Astrocyte (in vitro differentiated cells and primary cell): ENCODE measurements at places on chromosomes 13 and 19.

DNA sequence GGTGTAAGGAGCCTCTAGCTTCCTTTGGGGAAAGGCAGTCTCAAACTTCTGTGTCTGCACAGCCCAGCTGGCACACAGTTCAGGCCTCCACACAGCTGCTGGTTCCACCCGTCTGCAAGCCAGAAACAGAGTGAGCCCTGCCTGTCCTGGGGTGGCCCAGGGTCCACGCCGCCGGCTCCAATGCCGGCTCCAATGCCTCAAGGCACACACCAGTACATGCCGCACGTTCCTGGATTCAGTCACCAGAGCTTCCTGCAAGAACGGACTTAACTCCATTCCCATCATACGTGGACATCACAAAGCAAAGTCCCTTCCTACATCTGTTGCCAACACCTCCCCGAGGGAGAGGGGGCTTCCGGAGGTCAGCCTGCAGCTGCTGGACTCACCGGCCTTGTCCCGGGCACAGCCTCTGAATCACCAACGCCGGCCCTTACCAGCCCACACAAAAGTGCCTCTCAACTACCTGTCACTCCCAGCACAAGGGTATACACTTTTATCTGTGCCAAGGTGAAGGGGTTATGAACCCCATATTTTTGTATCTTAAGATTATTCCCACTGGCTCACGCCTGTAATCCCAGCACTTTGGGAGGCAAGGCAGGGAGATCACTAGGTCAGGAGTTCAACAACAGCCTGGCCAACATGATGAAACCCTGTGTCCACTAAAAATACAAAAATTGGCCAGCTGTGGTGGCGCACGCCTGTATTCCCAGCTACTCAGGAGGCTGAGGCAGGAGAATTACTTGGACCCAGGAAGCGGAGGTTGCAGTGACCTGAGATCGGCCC is 8.5 kb downstream of the SH3GL1 start:
- DNase-seq, result peak; percentile 82

DNA sequence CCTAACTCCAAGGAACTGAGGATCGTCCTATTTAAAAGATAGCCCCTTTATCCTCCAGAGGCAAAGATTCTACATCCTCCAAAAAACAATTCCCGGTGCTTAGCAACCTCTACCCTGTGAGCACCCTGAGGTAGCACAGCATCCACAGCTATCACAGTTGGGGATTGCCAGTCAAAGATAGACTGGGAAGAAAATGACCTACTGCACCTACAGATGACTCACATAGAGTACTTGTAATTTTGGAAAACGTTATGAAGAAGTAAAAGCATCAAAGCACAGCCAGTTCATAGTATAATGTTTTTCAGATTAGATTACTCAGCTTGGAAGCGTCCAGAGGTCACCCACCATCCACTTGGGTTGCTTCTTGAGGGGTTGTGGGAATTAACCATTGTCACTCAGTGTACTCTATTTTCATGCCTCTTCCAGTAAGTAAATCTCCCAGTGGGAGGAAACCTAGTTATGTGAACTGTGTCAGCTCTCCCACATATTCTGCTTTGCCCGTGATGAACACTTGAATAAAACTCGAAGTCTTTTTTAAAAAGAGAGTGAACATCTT is 8.9 kb upstream of the FAM124A start:
- DNase-seq, result peak; percentile 42

DNA sequence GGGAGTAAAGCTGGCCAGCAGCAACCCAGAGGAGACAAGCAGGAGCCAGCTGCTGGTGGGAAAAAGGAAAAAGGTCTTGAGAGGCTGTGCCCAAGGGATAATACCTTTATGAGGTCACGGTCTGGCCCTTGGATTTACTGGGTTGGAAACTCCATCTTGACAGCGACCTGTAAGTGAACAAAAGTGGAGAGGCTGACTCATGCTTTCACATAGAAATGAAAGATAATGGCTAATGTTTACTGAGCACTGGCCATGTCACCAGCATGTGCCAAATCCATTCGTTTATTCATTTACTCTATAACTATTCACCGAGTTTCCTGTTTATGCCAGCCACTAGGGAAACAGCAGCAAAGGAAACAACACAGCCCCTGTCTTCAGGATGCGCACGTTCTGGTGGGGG is 4.7 kb downstream of the VRK3 start:
- DNase-seq, result peak; percentile 25

- no peak for DNase-seq
These were observed 1687.5 kb downstream of the EFNB2 start for GRCh38 chr13:104847922-104848321.

- DNase-seq, result peak; percentile 10
These were observed 2.0 kb downstream of the ZNF431 start for GRCh38 chr19:21143854-21144253.

DNA sequence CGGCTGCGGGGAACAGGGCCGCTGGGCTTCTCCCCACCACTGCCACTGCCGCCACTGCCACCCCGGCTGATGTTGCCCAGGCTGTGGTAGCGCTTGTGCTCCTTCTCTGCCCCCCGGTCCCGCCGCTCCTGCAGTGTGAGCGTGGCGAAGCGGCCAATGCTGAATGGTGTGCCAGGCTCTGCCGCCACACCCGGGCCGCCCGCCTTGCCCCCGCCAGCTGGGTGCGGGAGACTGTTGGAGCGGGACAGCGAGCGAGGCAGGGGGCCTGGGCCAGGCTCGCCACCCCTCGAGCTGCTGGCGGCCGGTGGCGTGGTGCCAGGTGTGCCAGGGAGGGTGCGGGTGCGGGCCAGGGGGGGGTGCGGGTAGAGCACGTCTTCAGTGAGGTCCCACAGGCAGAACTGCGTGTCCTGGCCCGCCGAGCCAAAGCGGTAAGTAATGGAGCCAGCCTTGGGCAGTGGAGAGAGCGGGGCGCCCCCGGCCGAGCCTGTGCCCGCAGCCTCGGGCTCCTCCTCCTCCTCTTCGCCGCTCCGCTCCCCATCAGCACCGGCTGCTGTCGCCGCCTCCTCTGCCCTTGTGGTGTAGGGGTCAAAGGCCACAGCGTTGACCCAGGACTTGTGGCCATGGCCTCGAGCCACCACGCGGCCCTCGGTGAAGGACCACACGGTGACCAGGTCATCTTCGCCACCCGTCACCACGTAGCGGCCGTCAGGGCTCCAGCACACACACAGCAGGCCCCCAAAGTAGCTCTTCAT is 3.7 kb upstream of the DMPK start:
- DNase-seq, result no peak

GRCh38 chr13:80177327-80177726 is 163.6 kb downstream of the SPRY2 start:
- peak; percentile 32 for DNase-seq

DNA sequence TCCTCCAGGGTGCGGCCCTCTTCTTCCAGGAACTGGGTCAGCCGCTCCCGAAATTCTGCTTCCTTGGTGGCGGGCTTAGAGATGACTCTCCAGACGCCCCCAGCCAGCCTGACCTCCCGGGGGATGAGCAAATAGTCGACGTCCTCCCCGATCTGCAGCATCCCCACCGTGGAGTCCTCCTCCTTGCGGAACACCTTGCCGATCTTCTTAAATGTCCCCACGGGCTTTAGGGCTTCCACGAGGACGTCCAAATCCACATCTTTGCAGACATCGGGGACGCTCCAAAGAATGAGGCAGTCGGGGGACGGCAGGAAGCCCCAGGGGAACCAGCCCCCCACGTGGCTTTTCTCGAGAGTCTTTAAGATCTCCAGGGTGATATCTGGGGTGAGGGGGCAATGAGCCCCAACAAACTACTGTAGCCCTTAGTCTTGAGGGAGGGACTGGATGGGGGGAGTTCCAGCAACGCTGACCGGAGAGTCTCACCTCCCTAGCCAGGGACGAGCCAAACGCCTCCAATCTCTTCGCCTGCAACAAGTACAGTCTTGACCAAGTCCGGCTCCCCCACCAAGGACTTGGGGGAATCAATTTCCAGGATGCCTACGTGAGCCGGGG is 608 bp downstream of the CCDC8 start:
- no peak for DNase-seq

GRCh38 chr13:114067886-114068651 is 64.4 kb downstream of the RASA3 start:
- DNase-seq, result no peak

DNA sequence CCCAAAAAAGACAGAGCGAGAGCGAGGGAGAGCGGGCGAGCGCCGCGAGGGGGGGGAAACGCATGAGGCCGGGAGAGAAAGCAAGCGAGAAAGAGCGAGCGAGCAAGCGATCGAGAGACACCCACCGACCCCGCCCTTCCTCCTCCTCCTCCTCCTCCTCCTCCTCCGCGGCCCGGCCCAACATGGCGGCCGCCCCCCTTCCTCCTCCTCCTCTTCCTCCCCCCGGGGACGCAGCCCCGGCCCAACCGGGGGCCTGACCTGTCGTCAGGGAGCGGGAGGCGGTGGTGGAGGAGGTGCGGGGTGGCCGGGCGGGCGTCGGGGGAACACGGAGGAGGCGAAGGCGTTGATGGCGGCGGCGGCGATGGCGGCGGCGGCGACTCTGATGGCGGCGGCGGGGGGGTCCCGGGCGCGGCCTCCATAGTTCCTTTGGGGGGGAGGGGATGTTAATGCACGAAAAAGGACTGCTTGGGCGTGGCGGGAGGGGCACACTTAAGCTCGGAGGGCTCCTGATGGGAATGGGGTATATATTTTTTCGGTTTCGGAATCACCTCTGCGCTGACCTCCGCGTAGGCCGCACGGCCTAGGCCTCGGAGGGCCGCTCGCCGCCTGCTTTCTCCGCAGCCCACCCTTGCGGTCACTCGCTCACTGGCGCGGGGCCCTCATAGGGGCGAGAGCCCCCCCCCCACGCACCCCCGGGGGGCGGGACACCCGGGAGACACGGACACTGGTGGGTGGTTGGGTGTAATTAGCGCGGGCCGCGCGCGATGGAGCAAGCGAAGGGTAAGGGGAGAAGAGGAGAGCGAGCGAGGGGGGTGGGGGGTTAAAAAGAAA is 1.2 kb downstream of the ZC3H4 start:
- peak; percentile 73 for DNase-seq

DNA sequence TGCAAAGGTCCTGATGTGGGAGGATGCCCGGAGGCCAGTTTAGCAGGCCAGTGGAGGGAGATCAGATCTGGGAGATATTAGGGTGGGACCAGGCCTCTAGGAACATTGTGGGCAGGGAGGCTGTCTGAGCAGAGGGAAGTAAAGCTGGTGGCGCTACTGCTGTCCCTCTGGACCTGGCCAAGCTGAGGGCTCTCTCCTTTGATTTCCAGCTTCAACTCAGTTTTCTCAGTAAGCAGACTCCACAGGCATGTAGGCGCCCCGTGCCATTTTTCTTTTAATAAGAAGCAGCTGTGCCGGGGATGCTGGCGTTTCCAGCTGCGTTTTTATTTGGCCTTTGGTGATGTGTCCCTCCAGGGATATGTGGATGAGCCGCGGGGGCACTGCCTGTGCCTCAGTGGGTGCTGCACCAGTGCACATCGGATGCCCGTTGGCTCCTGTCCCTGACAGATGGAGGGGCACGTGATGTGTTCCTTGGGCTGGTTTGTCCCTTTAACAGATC is 6.7 kb downstream of the DNM2 start:
- DNase-seq, result no peak

DNA sequence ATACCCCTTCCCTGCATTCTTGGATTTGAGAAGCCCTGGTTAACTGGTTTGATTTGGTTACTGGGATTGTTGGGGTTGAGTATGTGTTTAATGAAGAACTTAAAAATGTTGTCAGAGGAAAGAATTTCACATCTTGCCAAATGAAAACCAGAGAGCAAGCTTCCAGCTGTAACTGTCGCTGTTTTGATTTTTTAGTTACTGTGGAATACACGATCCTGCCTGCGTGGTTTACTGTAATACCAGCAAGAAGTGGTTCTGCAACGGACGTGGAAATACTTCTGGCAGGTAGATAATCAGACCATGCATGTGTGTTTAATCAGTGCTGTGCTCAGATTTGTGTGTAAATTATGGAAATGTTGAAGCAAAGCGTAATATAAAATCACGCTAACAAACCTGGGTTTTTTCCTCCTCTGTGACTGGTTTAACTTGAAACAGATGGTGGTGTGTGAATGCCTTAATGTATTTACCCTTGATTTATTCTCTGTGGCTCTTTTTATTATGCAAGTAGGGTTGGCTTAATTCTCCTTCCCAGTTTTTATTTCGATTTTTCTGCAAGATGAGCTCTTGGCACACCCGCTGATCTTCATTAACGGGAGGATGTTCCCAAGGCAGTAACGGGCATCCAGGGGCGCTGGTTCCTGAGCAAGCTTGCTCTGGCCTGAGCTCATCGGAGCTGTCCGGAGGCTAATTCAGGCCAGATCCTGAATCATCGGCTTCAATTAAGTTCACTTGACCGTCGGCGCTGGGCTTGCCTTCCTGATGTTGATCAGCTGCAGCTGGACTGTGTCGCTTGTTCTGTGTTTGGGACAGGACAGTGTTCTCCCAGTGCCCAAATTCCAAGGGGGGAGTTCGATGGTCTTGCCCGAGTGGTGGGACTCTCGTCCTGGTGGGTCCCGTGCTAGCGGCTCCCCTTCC is 16.0 kb downstream of the UPF1 start:
- no peak for DNase-seq

- no peak for DNase-seq
These were observed 120.2 kb downstream of the RXFP2 start for GRCh38 chr13:31859571-31859970.

GRCh38 chr13:49616676-49617065 is 11.6 kb upstream of the ARL11 start:
- no peak for DNase-seq

- DNase-seq, result no peak
These were observed 38.5 kb downstream of the SERTM1 start for GRCh38 chr13:36712290-36712689.

GRCh38 chr13:36293497-36293896 is 4.1 kb downstream of the CCDC169 start:
- DNase-seq, result no peak

DNA sequence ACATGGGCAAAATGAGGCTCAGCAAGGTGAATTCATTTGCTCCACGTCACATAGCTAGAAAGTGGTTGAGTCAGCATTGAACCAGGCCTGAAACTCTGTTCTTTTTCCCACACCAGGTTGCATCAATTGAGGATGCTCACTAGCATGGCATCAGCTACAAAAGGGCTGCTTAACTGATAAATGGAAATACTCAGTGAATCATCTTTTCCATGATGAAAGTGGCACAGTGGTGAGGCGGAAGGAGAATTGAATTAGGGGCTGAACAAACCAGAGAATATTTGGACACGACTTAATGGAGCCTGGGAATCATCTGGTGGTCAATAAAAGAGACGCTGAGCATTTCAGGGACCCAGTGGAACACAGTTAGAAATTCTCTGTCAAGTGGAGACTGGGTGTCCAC is 320.1 kb upstream of the MAB21L1 start:
- no peak for DNase-seq

DNA sequence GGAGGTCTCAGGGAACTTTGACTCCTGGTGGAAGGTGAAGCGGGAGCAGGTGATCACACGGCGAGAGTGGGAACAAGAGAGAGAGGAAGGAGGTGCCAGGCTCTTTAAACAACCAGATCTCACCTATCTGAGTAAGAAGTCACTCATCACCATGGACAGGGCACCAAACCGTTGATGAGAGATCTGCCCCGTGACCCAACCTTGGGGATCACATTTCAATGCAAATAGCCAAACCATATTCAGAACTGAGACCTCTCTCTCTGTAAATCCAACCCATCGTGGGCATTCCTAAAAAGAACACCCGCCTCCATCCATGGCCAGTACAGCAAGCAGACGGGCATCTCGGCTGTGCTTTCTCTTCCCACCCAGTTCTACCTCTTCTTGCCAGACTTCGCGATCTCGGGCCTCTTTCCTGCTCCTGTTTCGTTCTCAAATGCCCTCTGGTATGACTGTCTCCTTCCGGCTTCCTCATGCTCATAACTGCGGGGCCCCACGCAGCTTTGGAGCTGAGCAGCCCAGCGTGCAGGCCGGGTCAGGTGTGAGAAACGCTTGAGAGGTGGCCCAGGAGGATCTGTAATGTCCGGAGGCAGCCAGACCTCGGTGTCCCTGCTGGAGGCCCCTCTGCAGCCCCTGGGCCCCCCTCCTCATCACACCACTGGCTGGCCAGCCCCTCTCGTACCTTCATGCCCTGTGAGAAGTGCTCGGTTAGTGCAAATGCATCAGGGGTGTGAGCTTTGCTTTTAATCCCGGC is 97.0 kb upstream of the GPR183 start:
- DNase-seq, result no peak
